ENCODE measurements at places on chromosomes 12 and 14.
A peak's percentile ranks its signal among the peaks of the same experiment; 100 is the strongest.

GRCh38 chr14:58746701-58747100 lies 108.9 kb downstream of the DACT1 start:
- DNase-seq, result no peak

DNA sequence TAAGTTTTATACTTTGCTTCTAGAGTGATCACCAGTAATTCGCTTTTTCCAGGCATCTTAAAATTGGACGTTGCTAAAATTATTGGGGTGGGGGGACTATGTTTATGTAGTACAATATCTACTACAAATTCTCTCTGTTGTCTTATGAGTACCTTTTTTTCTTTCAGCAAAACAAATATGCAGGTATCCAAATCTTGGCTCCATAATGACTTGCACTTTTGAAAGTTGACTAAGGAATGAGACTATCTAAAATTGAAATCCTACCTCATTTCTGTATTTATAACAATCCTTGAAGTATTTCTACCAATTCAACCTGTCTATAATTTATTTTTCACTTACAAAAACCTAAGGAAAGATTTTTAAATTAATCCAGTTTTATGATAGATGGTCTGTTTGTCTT lies 2.4 kb downstream of the DYNC1H1 start:
- DNase-seq, result no peak

DNA sequence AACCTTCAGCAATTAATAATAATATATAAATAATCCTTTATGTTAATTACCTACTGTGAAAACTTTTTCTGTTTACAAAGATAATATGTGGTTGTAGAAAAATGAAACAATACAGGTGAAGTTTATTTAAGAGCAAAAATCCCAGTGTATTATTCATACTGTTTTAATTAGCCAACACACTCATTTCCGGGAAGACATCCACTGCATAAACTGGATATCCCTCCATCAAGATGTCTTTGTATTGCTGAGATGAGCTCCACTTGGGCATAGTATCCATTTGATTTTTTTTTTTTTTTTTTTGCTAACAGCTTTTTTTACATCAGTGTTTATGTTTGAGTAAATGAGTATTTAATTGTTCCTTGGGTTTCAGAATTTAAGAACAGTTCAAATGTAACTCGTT lies 13.7 kb upstream of the DERA start:
- DNase-seq, result no peak

DNA sequence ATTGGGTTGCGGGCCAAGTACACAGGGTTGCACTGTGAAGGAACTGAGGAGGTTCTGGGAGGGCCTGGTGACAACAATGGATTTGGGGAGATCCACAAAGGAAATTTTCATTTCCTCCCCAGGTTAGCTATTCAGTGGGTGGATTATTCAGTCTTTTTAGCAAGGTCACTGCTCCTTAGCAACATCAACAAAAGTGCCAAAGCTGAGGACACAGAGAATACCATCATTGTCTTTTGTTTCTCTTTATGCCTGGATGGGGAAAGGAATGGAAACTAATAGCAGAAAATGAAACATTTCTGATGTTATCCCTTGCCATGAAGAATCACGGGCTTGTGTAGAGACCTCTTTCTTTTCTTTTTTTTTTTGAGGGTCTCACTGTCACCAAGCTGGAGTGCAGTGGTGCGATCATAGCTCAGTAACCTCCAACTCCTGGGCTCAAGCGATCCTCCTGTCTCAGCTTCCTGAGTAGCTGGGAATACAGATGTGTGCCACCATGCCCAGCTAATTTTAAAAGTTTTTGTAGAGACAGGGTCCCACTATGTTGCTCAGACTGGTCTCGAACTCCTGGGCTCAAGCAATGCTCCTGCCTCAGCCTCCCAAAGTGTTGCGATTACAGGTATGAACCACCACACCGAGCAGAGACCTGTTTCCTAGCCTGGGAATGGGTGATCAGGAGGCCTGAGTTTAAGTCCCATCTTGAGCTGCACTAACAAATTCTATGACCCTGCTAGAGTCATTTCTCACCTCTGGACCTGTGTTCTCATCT lies 6.5 kb downstream of the PPP1R3E start:
- no peak for DNase-seq

DNA sequence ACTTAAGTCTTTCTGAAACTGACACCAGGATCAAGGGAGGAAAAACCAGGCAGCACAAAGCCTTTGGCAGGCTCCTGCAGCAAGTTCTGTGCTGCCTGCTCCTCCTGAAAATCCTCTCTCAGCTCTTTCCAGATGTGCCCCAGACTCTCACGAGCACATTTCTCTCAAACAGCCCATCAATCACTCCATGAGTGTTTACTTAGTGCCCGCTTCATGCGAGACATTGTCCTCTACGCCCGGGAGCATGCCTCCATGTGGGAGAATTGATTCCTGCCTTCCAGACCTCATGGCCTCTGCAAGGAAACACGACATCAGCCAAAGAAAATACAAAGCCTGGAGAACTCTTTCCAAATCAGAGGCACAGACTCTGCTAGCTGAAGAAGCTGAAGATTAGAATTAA lies 46.5 kb upstream of the TSPAN11 start:
- DNase-seq, result peak; percentile 23

- no peak for DNase-seq
Measured at GRCh38 chr12:111362687-111363475, 6.0 kb downstream of the PHETA1 start.

DNA sequence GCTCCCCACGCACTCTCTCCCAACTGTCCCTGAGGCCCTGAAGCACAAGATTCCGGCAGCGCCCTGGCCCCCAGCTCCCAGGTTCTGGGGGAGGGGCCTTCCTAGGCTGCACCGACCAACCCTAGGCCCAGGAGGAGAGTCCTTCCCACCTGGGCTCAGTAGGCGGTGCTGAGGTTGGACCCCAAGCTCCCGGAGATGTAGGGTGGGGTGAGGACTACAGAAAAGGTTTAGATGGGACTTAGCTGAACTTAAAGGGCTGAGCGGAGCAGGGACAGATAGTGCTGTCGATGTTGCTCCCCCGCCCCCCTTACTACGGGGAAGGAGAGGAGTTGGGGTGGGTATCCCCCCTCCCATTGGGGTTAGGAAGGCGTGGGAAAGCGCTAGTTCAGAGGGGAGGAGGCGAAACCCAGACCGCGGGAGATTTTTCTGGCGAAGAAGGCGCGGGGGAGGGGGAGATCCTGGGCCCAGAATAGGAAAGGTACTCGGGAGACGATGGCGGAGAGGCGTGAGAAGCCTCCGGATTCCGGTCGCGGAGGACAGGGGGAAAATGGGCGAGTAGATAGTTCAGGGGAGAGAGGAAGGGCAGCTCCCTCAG lies 4.2 kb upstream of the BAZ2A start:
- DNase-seq, result peak; percentile 62

- DNase-seq, result no peak
Measured at GRCh38 chr14:55964091-55964490, 154.1 kb upstream of the PELI2 start.

DNA sequence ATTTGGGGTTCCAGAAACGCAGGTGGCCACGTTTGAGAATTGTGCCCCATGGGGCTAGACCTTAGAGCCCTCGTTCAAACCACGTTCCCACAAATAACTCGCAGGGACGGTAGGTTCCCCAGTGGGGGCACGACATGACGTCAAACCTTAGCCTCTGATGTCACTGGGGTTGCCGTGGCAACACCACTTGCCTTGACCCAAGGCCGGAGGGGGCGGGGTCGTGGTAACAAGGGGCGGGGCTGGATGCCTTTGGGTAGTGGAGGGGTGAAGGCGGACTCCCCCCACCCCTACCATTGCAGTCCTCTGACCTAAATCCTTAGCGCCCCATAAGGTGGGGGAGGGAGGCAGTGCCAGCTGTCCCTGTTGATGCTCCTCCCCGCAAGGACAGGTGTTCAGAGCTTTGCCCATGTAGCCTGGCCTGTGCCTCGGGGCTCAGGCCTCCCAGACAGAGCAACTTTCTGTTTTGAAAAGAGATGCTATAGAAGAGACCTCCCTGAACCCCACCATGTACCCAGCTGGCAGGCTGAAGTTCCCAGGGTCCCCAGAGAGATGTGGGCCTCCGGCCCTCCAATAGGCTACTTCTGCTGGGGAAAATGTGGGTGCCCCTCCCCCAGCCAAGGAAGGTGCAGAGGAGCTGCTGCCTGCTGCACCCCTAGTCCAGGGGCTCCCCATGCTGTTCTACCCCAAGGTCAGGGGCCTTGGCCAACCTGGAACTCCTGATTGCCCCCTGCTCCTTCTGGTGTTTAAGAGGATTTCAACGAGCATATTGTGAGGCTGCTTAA lies 1.9 kb downstream of the FAM222A start:
- DNase-seq, result no peak

Data from NCI-H748 treated with DMSO at 0.1 percent for 48 hours (cell line).